ENCODE measurements at places on chromosomes 6 and 20.

DNA sequence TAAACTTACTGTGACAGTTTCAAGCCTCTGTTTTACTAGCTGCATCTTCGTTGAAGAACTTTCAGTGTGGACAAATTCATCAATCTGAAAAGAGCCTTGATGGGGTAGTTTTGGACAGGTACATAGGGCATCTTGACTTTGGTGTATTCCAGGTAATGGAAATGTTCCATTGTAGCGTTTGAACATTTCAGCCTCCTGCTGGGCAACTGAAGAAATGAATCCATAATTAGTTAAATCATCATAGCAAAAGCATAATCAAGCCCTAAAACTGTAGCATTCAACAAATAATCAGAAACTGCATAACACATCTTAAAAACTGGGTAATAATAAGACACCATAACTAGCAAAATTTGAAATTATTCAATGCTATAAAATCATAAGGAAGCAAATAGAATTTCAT is 86.2 kb downstream of the AHI1 start:
- DNase-seq = no peak

GRCh38 chr6:166670894-166671293 is 43.8 kb upstream of the RPS6KA2 start:
- no peak for DNase-seq

DNA sequence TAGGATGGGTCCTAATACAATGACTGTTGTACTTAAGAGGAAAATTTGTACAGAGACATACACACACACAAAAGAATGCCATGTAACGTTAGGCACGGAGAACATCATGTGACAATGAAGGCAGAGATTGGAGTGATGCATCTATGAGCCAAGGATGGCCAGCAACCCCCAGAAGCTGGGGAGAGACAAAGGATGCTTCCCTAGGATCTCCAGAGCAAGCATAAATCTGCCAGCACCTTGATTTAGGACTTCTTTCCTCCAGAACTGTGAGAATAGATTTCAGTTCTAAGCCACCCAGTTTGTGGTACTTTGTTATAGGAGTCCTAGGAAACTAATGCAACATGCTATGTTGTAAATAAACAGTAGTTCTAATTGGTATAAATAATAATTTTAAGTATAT is 25.0 kb downstream of the EYA4 start:
- no peak for DNase-seq

DNA sequence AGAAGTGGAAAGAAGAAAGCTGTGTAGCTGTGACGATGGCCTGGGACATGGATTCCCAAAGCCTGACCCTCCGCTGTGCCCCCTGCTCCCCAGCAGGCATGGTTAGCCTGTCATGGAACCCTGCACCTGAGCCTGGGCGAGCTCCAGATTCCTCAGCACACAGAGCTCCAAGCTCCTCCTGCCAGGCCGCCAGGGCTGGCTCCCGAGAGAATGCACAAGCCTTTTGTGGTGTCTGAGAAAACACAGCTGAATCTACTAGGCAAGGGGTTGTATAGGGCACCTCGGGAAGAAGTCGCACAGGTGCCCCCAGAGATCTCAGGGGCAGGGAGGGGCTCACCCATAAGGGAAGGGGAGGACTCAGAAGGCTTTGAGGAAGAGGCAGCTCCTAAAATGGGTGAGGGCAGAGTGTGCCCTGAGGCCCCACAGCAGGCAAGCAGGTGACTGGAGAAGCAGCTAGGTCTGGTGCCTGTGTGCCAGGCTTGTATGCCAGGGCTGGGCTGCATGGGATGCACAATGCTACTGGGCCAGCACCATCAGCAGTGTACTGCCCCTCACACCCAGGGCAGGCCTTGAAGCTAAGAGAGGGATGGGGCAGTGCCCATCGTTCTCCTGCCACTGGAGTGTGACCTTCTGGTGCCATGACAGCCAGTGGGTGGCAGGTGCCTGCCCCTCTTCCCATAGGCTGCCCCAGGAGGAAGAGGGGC is 64.3 kb upstream of the CD93 start:
- no peak for DNase-seq

GRCh38 chr6:20351534-20351933 is 50.1 kb upstream of the E2F3 start:
- no peak for DNase-seq

Measured in stimulated activated CD4-positive, alpha-beta T cell treated with anti-CD3 and anti-CD28 coated beads, Interleukin-15, amount 100 ng/mL, for 24 hours (primary cell).